ENCODE measurements at places on chromosomes 3 and 15.

DNA sequence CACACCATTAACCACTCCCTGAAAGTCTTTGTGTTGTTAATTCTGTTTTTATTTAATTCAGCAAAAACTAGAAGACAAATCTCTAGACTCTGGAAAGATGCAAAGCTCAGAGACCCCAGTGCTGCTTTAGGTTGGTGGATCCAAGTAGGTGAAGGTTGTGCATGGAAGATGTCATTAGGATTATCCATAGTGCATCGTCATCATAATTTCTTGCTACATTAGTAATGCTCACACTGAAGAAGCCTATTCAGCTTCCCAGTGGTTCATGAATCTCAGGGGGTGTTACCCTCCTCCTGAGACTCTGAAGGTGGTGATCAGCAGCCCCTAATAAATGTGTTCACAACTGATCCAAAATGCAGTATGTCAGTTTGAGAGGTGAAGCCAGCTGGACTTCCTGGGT lies 272.8 kb downstream of the CD47 start:
- DNase-seq, result no peak

GRCh38 chr15:62782071-62782841 lies 260.3 kb upstream of the TPM1 start:
- DNase-seq, result no peak

- no peak for DNase-seq
These were observed 11.3 kb downstream of the CX3CR1 start for GRCh38 chr3:39268549-39268900.

DNA sequence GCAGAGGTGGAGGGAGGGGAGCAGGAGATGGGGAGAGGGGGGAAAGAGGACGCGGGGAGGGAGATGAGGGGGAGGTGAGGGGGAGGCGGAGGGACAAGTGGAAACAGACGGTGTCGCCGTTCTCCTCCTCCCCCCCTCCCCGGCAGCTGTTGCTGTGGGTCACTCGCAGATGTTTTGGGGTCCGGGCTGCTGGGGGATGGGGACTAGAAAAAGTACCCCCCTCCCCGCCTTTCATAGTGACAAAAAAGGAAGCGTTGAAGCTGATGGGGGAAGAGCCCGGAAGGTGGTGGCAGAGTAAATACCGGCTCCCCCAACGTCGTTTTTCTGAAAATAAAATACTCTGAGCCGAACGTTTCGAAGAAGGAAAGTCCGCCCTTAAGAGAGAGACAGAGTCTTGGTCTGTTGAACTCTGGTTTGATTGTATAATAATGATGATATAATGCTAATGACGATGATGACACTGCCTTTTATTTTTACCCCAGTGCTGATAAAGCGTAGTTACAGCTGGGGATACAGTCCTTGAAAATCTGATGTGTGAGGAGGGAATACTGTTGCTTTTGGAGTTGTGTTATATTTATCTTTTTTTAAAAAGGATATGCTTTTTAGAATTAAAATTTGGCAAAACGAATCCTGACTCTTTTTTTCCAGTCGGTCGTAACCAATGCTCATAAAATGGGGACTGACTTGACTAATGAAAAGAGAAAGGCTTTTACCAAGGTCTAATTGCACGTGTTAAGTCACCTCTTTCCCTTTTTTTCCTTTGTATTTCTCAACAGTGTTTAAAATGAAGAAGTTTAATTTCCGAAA lies 993 bp downstream of the STXBP5L start:
- no peak for DNase-seq

DNA sequence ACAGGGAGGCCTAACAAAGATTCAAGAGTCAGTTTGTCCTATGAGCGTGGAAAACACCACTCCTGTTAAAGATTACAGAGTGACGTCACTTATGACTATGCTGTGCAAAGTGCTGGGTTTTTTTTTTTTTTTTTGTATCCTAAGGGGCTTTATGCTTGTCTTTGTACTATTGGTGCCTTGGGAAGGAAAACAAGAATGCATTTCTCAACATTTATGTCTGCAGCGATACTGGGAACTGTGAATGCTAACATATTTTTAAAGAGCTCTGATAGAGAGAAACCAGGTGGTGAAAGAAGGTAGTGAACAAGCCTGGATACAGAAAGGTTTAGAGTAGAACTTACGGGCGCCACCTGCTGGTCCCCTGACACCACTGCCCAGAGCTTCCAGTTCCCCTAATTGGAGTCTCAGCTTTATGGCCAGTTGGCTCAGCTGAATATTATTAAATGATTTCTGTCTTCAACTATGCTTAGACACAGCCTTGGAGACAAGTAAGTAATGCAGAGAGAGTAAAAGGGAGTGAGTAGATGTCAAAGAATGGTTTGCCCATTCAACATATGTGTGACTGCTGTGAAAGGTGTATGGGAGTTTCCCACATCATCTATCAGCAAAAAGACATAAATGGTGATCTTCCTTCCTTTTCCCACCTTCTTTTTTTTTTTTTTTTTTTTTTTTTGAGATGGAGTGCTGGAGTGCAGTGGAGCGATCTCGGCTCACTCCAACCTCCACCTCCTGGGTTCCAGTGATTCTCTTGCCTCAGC lies 807.9 kb upstream of the CFAP20DC start:
- peak; percentile 60 for DNase-seq

GRCh38 chr3:98743071-98743470 lies 20.1 kb upstream of the ST3GAL6 start:
- no peak for DNase-seq

DNA sequence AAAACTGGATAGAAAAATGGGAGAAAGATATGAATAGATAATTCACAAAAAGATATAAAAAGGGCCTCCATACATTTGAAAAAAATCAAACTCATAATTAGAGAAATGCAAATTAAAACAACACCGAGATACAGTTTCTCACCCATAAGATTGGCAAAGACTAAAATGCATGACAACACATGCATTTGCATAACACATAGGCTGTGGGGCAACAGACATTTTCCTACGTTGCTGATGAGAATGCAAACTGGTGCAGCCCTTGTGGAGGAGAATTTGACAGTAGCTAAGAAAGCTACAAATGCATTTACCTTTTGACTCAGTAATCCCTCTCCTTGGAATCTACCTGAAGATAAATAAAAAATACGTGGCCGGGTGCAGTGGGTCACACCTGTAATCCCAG lies 11.4 kb upstream of the CAND2 start:
- no peak for DNase-seq

GRCh38 chr3:107268469-107268868 lies 108.8 kb upstream of the CCDC54 start:
- DNase-seq, result no peak

- DNase-seq, result no peak
These were observed 68.8 kb upstream of the OXTR start for GRCh38 chr3:8838234-8838633.

GRCh38 chr3:48318713-48319468 lies 14.6 kb downstream of the SPINK8 start:
- DNase-seq, result no peak

GRCh38 chr3:197175503-197175902 lies 122.9 kb downstream of the DLG1 start:
- DNase-seq, result no peak

DNA sequence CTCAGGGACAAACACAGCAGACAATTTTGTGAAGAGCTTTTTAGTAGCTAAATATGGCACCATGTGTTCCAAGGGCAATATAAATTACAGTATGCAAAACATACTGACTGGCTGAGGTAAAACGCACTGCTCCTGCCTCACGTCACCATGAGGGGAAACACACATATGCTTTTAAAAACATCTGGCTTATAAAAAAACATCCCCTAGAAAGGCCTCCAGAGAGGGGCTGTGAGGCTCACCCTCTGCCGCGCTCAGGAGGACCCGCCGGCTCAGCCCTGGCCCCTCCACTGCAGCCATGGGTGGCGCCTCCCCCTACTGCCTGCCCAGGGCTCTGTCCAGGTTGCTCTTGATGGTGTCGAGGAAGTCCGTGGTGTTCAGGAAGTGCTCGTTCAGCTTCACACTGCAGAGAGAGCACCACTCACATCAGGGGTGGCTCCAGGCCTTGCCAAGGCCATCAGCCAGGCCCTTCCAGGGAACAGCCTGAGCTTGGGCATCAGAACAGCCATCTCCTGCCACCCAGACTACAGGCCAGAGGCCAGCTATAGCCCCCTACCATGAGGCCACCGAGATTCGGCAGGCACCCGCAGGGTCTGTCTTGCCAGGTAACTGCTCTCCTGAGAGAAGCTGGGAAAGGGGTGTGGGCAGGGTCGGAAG lies 18.2 kb downstream of the IDH2 start:
- DNase-seq, result no peak

DNA sequence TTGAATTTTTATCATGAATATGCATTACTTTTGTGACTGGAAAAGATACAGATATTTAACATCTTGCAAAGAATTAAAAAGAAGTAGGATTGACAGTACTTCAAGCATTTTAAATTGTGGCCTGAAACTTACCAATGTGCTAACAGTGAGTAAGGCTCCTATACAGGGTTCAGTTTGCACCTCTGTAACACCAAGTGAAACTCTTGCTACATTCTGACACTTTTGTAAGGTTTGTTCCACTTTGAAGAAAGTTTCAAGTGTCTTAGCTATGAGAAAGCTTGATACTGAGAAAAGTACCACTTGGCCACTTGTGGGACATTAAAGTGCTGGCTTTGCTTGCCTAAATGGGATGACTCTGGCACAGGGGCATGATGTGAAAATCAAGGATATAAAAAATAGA lies 289.2 kb downstream of the CTNNB1 start:
- no peak for DNase-seq

- DNase-seq, result no peak
These were observed 297.4 kb downstream of the PLCL2 start for GRCh38 chr3:17182166-17182565.

DNA sequence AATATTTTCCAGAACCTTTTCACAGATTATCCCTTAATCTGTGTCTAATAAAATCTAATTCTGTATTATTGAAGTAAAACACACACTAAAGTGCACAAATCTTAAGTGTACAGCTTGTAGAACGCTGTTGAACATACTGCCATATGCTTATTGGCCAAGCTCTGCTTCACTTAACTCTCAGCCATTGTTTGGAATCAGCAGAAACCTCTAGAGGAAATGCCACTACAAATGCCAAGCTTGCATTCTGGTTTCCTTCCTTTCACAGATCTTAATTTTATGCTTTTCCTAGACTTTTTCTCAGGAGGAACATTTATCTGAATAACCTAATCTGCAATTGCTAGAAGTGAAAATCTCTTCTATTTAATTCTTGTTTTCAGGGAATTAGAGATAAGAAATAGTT lies 10.1 kb downstream of the MNS1 start:
- DNase-seq, result no peak

DNA sequence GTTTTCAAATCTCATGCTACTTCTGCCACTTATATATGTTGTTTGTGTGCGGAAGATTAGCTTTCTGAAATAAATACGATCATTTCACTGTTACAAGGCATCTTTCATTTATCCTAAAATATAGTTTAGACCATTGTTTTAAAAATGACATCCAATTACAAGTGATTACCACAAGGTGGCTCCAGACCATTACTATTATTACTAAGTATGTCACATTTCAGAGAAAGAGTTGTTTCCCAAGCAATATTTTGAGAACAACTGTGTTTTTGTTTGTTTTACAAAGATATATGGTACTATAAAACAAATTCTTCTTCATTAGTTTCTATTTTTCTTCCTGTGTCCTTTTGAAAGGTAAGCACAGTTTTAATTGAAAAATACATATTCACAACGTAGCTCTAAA lies 136.0 kb upstream of the RAP2B start:
- no peak for DNase-seq

GRCh38 chr3:115623044-115623868 lies at the start of gene GAP43:
Gene GAP43, plus strand, starts transcription at chr3:115623510. Its CDS starts 180 bp downstream, at chr3:115623690.
- DNase-seq, result no peak

- DNase-seq, result no peak
These were observed 49.2 kb downstream of the RYK start for GRCh38 chr3:134201201-134202130.

DNA sequence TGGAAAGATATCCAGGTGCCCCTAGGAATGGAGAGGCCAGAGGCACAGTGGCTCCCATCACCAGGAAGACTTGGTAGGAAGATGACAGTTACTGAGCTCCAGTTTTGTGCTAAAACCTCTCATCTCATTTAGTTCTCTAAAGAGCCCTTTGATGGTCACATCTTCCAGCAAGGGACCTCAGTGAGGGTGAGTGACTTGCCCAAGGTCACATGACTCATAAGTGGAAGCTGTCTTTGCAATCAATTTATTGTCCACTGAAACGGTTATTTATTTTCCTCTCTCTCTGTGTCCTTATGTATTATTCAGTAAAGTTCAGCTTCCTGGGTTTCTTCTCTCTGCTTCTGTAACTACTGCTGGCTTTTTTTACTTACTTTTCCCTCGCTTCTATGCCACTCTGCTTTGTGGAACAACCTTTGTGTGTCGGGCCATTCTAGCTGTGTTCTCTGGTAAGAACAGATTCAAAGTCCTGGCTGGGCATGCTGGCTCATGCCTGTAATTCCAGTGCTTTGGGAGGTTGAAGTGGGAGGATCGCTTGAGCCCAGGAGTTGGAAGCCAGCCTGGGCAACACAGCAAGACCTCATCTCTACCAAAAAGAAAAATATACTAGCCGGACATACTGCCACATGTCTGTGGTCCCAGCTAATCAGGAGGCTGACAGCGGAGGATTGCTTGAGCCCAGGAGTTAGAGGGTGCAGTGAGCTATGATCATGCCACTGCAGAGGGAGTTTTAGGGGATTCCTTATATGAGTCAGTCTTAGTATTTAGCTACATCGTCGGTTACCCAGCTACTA lies 55.9 kb downstream of the PDIA5 start:
- DNase-seq, result no peak

DNA sequence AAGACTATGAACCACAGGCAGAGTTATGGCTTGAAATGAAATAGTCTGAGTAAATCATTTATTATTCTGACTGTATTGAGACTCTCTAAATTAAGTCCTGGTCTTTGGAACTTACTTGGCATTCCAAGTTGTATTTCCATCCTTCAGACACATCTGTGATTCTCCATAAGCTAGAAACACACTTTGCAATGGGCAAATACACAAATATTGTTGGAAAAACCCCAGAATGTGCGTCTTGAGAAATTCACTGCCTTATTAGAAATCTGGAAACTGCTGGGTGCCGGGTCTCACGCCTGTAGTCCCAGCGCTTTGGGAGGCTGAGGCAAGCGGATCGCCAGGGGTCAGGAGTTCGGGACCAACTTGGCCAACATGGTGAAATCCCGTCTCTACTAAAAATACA lies 87.8 kb downstream of the WWTR1 start:
- DNase-seq, result no peak

GRCh38 chr3:72829701-72830100 lies 18.5 kb downstream of the SHQ1 start:
- no peak for DNase-seq

DNA sequence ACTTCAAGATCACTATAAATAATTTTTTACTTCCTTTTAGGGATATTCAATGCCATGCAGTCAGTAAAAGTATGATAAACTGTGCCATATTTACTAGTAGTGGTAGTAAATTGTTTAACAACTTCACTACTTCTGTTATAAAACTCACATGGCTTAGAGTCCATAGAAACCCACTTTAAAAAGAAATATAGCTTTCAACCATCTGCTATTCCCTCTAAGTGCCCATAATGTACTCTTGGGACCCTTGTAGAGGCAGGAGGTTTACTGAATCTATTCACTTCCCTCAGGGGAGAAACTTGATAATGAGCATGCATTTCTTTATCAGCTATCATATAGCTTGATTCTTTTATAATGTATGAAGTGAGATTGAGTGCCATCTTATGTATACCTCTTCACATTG lies 1448.4 kb upstream of the ALCAM start:
- DNase-seq, result no peak
